ENCODE measurements at places on chromosomes 11 and 22.

- peak; percentile 51 for DNase-seq
These were observed 469.9 kb downstream of the MN1 start for GRCh38 chr22:27331526-27332281.

DNA sequence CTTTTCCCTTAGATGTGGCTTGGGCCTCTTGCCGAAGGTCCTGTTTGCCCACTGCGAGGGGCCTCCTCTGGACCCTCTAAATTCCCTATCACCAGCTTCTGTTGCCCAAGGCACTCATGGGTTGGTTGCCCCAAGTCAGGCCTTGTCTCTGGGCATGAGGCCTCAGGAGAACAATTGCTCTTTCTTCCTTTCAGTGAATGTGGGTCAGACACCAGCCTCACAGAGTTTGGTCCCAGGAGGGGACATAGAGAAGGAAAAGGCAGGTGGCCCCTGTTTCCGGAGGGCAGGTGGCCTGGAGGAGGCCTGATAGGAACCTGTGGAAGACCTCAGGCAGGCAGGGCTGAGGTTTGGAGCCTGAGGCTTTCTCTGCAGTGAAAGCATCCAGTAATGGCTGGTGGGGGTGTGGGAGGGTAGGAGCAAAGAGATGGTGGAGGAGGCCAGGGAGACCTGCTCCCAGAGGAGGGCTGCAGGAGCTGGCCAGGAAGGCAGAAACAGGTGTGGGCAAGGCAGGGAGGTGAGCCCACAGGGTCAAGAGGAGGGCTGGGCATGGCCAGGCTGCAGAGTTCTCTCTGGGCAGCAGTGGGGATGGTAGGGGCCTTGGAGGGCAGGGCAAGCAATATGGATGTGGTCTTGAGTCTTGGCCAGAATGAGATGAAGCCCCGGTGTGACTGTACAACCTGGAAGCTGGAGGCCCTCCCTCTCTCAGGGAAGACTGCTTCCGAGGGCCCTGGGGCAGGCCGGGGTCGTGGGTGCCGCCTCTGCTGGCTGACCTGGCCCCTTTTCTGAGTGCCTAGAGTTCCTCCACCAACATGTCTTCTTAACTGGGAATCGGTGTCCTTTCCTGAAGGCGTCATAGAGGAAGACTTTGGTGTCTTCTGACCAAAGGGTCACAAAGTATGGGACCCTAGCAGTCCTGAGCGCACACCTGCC is 28.0 kb upstream of the LMO1 start:
- DNase-seq, result no peak

GRCh38 chr22:17537155-17537554 is 26.1 kb upstream of the SLC25A18 start:
- no peak for DNase-seq

GRCh38 chr11:63395697-63396096 is 26.1 kb downstream of the SLC22A9 start:
- no peak for DNase-seq

GRCh38 chr11:112289588-112290492 is 29.2 kb upstream of the PLET1 start:
- DNase-seq, result peak; percentile 66

- DNase-seq, result no peak
These were observed 170.3 kb downstream of the ARHGAP42 start for GRCh38 chr11:100857236-100858005.

GRCh38 chr22:35868938-35869337 is 151.3 kb downstream of the APOL5 start:
- peak; percentile 29 for DNase-seq

DNA sequence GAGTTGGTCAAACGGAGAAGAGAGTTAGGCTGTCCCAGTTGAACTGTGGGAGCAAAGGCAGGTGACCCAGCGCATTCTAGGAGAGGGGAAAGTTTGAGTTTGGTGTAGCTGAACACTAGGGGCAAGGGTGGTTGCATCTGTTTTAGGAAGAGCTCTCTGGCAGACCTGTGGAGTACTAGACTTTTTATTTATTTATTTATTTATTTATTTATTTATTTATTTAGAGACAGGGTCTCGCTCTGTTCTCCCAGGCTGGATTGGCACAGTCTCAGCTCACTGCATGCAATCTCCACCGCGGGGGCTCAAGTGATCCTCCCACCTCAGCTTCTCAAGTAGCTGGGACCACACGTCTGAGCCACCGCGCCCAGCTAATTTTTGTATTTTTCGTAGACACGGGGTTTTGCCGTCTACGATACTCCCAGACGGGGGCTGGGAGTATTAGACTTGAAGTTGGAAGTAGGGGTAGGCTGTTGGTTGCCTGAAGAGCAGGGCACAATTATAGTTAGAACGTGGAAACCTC is 950 bp upstream of the ACER3 start:
- no peak for DNase-seq

- peak; percentile 39 for DNase-seq
These were observed 87.9 kb downstream of the ALX4 start for GRCh38 chr11:44221992-44222391.

GRCh38 chr11:104120493-104121137 is 43.3 kb downstream of the PDGFD start:
- DNase-seq, result no peak

DNA sequence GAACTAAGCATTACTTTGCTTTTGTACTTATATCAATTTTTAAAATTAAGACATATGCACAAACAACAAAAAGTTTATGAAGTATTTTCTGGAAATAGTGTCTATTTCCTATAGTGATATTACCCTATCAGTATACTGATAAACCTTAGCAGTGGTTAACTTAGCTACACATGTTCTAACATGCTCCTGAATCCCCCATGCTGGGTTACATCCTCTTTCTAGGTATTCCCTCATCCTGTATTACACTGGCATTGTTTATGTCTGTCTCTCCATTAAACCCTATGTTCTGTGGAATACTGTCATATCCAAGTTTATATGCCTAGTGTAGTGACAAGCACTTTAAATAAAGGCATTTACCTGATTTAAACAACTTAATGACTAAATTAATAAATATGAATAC is 1.8 kb upstream of the FAR1 start:
- no peak for DNase-seq

GRCh38 chr22:47060718-47061117 is 298.3 kb downstream of the TBC1D22A start:
- DNase-seq, result no peak

DNA sequence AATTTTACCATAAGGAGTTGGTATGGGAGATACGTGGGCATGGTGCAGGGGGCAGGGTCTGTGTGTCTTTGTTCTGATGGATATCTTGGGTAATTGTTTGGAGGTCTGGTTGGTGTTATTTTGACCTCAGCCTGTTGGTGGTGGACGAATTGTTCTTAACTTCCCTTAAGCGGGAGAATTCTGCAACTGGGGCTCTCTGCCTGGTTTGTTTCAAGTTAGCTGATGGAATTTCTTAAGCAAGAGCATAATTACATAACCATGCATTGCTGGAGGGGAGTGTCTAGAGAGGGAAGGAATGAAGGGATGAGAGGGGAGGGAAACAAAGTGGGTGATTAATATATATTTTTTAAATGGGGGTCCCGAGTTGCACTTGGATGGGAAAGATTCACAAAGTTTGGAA is 908.5 kb upstream of the RAG2 start:
- no peak for DNase-seq

- no peak for DNase-seq
These were observed 6.7 kb upstream of the C1QTNF6 start for GRCh38 chr22:37194750-37195149.

GRCh38 chr11:18567081-18567480 is 21.5 kb downstream of the UEVLD start:
- DNase-seq, result peak; percentile 51

GRCh38 chr11:40974186-40974795 is 485.2 kb downstream of the LRRC4C start:
- no peak for DNase-seq

DNA sequence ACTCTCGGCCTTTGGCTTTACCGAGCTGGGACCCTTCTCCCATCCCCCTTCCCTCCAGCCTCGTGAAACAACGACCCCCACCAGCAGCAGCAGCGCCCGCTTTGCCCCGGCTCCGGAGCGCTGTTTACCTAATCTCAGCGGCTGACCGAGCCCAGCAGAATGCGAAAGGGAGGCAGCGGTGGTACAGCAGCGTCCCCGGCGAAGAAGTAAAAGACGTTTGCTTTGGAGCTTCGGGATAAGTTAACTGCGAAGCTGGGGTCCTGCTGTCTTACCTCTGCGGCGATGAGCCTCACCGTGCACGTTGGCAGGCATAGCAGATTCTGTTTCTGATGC is 2.0 kb upstream of the LARGE1 start:
- DNase-seq, result peak; percentile 30

GRCh38 chr11:64401775-64402174 is 42.8 kb downstream of the RPS6KA4 start:
- no peak for DNase-seq

GRCh38 chr11:103953797-103954486 is 82.5 kb upstream of the DDI1 start:
- no peak for DNase-seq

- DNase-seq, result no peak
These were observed 14.8 kb downstream of the WBP2NL start for GRCh38 chr22:42013385-42013784.

DNA sequence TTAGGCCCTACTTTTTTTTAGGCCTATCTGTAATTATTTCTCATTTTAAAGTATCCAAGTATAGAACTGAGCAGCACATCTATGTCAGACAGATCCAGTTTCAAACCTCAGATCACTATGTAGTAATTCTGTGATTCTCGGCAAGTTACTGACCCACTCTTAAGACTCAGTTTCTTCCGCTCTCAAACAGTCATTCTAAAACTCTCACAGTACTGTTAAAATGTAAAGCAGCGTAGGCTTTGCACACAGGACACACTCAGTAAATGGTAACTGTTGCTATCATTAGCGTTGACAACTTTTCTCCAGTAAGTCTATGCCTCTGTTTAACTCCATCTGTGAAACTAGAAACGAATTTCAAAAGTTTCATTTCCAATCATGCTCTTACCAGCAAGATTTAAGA is 277.1 kb downstream of the TTC28 start:
- no peak for DNase-seq

GRCh38 chr11:65213322-65214211 is 31.8 kb downstream of the CAPN1 start:
- DNase-seq, result no peak

DNA sequence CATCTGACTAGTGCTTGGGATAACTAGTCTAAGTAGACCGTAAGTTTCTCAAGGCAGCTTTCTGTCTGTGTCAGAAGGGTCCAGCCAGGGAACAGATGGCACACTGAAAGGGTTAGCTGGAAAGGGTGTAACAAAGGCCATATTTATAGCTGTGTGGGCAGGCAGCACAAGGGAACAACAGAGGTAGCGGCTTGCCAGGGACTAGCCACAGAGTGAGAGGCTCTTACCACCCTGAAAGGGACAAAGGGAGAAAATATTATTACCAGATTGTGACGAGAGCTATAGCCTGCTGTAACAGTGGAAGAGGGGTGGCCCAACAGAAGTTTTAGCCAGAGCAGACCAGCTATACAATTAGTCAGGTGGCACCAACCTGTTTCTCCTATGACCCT is 129.4 kb downstream of the CCDC34 start:
- DNase-seq, result no peak

DNA sequence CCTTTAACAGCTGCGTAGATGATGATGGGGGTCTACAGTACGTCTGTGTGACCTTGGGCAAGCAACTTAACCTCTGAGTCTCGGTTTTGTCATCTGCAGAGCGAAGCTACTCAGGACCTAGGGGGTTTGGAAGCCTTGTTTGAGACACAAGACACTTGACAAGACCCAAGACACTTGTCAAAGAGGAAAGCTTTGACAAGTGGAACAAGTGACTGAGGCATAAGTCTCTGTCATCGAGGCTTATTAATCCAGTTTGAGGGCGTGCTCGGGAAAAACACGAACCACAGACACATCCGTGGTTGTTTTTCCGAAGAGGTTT is 732 bp upstream of the PC start:
- DNase-seq, result no peak

- peak; percentile 77 for DNase-seq
These were observed 670 bp downstream of the NEFH start for GRCh38 chr22:29480512-29481264.

DNA sequence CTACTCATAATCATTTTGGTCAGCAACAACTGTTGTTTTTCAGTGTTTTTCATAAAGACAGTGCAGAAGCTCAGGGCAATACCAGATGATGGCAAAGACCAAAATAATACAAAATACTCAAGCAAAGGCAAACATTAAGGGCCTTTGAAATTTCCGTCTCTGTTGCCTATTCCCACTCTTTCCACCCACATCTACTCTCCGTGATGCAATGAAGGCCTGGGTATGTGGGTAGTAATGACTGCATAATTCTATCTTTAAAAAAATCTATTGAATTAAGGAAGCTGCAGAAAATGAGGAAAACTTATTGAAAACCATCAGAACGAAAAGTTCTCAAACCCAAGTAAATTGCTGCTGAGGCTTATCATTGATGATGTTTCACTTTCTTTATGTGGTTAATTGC is 203.3 kb downstream of the MAML2 start:
- DNase-seq, result no peak

DNA sequence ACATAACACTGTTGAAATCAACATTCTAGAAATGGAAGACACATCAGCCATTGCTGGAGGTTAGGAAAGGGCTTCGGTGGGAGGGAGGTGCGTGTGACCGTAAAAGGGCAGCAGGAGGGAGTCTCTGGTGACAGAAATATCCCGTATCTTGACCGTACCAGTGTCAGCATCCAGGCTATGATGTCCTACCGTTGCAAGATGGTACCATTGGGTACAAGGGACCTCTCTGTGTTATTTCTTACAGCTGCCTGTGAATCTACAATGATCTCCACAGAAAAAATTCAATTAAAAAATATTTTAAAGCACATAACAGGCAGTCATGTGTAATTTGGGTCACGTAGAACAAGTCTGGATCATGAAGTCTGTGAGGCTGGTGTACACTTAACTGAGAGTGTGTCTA is 27.4 kb upstream of the SEPTIN5 start:
- DNase-seq, result no peak

DNA sequence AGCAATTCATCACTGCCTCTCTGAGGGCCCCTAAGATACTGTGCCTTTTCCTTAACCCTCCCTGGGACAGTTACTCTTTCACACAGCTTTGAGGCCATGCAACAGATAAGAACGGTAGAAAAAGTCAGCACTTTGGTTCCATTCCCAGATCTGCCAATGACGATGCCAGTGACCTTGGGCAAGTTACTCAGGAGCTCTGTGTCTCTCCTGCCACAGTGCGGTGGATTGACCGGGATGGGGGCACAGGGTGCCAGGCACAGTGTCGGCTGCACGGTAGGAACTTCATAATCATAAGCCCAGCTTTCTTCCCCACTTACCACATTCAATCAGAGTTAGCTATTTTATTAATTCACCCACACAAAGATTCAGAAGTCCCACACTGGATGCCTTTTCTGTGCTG is 1041.8 kb downstream of the TBC1D22A start:
- DNase-seq, result no peak

DNA sequence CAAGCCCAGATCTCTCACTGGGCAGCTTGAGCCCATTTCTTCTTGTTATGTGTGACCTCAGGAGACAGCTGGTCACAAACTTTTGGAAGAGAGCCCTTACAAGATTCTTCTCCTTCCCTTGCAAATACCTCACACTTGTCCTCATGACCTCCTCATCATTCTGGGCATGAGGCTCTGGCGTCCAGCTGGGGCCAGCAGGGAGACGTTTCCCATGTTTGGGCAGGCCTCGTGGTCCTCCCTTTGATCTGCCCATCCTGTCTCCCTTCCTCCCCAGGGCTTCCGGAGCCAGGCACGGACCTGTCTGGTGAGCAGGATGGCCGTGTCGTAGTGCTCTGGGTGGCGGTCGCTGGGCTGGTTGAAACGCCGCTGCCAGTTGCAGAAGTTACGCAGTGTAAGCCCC is 9.7 kb downstream of the ADAMTS8 start:
- no peak for DNase-seq

GRCh38 chr11:44556735-44557409 is 8.6 kb upstream of the CD82 start:
- peak; percentile 52 for DNase-seq

Data from fibroblast of skin of right quadriceps (primary cell).